K562 (cell line): ENCODE measurements at places on chromosomes 1 and 21. TPM values are rescaled to one million over a fixed set of nuclear protein-coding genes. Genes with fewer than 3 reads are reported as not detected.
A peak's percentile ranks its signal among the peaks of the same experiment; 100 is the strongest.

CCSAP gene
- total RNA-seq, result 10.3 and 10.5 TPM in 2 replicates

NOS1AP gene
- total RNA-seq, result 0.54 and 0.95 TPM in 2 replicates

MEF2D gene
- total RNA-seq, result 13.8 and 19.5 TPM in 2 replicates

TNNI3K gene
- not detected in 2 replicates for total RNA-seq

DHCR24 gene
- 158 and 161 TPM in 2 replicates for total RNA-seq

CASQ1 gene
- total RNA-seq, result not detected in 2 replicates

SPRR2E gene
- total RNA-seq, result not detected in 2 replicates

USH2A gene
- not detected in 2 replicates for total RNA-seq

DNA sequence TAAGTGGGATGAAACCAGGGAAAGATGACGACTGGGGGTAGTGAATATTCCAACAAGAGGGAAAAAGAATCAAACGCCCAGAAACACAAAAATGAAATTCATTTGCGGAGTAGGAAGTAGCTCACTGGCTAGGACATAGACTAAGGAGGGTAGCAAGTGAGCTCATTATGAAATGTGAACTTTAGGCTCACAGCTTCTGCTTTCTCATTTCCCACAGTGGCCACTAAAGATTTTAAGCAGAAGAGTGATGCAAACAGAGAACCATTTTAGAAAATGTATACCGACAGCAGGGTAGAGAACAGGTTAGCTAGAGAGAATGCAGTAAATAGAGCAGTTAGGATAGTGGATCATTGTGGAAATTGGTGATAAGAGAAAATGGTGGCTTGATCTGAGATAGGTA, 3.5 kb downstream of the CD48 start:
- no peaks in the 10 kb centered on the region; the same call in 2 of the 3 replicates for H3K4me1 ChIP-seq
- no peak for DNase-seq
- H3K36me3 ChIP-seq, result no peaks in the 10 kb centered on the region
- H3K4me3 ChIP-seq, result no peak overlapping the region
- peaks cover 24% of the 10 kb centered on the region for H3K27me3 ChIP-seq
- H3K27ac ChIP-seq, result no peak overlapping the region

DNA sequence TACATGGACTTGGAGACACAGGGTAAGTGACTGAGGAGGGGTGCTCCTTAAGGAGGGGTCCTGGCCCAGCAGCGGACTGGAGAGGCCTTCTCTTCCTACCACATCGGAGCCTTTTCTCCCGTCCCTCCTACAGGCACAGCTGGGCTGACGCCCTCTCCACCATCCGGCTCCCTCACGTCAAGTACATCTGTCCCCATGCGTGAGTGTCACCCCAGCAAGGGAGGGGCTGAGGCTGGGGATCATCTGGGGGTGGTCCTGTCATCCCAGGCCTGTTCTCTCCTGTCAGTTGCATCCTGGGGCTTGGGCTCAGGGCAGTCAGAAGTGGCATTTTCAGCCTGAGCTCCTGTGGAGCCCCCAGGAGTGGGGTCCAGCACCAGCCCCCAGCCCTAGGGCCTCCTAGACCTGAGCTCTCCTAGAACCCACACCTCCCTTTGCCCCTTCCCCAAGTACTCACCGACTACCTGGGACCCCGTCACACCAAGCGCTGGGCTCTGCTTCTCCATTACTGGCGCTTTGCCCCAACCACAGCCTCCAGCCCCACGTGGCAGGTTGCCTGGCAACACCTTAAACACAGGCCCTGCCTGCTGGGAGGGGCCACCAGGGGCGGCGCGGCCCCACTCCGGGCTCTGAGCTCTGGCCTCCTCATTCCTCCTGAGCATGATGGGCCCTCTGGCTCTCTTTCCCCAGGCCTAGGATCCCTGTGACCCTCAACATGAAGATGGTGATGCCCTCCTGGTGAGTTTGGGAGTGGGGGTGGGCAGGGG, 2.3 kb downstream of the LYPLA2 start:
- H3K27ac ChIP-seq, result peak overlapping the region; percentile 38; the same call in 2 of the 3 replicates
- H3K27me3 ChIP-seq, result no peaks in the 10 kb centered on the region
- H3K36me3 ChIP-seq, result peaks cover 60% of the 10 kb centered on the region
- no peak overlapping the region for H3K4me3 ChIP-seq
- H3K4me1 ChIP-seq, result peaks cover 52% of the 10 kb centered on the region
- DNase-seq, result peak; percentile 78

DNA sequence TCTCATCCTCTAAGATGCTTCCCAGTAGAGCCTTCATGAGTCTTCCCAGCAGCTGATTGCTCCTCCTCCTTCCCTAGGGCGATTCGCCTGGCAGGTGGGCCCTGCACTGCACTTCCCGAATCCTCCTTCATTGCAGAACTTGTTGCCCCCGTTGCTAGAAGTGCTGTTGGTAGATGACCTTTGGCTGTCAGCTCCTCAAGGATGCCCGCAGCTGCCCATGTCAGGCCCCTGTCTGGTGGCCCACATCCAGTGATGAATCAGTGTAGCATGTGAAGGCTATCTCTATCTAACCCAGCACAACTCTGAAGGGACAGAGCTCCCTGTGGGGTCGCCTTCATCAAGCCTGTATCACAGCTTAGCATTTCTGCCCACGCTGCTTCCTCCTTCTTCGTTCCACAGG, 52.1 kb upstream of the F3 start:
- H3K27ac ChIP-seq, result no peak overlapping the region
- H3K27me3 ChIP-seq, result peaks cover 16% of the 10 kb centered on the region; the same call in 2 of the 3 replicates
- H3K4me3 ChIP-seq, result no peak overlapping the region
- H3K36me3 ChIP-seq, result no peaks in the 10 kb centered on the region
- no peaks in the 10 kb centered on the region for H3K4me1 ChIP-seq
- no peak for DNase-seq

DNA sequence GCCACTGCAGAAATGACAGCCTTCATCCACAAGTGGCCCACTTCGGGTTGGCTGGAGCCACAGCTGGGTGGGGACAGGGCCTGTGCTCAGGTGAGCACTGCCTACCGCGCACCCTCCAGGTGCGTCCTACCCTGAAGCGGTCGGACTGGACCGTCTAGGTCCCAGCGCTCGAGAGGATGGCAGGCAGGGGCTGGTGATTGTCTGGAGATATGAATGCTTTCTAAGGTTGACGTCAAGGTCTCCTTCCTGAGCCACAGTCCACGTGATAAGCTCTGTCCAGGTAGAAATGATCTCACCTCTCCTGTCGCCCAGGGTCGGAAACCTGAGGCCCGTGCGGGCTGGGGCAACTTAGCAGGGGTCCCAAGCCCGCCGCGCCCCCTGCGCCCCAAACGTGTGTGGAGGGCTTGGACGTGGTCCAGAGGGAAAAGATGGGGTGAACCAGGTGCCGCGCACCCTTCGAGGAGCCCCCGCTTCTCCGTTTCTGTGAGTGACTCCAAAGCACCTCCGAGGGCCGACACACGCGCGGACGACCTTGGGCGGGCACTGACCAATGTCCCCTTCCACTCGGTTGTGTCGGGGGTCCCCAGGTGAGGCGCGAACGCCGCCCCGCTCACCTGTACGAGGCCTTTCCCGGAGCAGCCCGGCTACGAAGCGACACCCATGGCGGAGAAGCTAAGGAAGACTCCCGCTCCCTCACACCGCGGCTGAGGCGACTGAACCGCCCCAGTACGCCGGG, 853 bp upstream of the DOP1B start:
- DNase-seq, result no peak
- H3K27ac ChIP-seq, result no peak overlapping the region
- peaks cover 19% of the 10 kb centered on the region for H3K4me1 ChIP-seq
- H3K36me3 ChIP-seq, result no peaks in the 10 kb centered on the region

GRCh38 chr1:230691615-230692014, 22.3 kb downstream of the AGT start:
- no peak overlapping the region for H3K4me3 ChIP-seq
- no peak overlapping the region for H3K27ac ChIP-seq
- no peak for DNase-seq
- no peaks in the 10 kb centered on the region; the same call in 1 of the 2 replicates for H3K4me1 ChIP-seq
- peaks cover 61% of the 10 kb centered on the region for H3K36me3 ChIP-seq

GRCh38 chr1:81974222-81974841, 173.6 kb downstream of the ADGRL2 start:
- no peak overlapping the region for H3K4me3 ChIP-seq
- no peaks in the 10 kb centered on the region for H3K27me3 ChIP-seq

DNA sequence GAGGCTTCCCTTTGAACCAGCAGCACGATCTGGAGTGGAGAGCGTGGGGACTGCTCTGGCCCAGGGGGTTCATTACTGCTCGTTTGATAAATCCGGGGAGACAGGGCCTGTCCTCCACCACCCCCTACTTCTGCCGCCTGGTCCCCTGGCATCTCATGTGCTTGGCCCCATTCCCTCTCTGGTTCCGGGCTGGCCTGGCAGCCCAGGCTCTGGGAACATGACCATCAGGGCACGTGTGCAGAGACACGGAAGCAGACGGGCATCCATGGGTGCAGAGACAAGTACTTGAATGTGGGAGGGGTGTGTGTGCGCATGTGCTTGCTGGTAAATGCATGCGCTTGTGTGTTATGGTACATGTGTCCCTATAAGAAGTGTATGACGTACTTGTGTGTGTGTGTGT, 75.5 kb downstream of the KIRREL1 start:
- no peaks in the 10 kb centered on the region for H3K4me1 ChIP-seq
- no peaks in the 10 kb centered on the region for H3K36me3 ChIP-seq
- peaks cover 5% of the 10 kb centered on the region; the same call in 1 of the 3 replicates for H3K27me3 ChIP-seq
- no peak overlapping the region for H3K4me3 ChIP-seq

GRCh38 chr1:81443288-81443687, 357.4 kb upstream of the ADGRL2 start:
- H3K27ac ChIP-seq, result no peak overlapping the region
- H3K36me3 ChIP-seq, result no peaks in the 10 kb centered on the region
- H3K27me3 ChIP-seq, result no peaks in the 10 kb centered on the region
- DNase-seq, result no peak

DNA sequence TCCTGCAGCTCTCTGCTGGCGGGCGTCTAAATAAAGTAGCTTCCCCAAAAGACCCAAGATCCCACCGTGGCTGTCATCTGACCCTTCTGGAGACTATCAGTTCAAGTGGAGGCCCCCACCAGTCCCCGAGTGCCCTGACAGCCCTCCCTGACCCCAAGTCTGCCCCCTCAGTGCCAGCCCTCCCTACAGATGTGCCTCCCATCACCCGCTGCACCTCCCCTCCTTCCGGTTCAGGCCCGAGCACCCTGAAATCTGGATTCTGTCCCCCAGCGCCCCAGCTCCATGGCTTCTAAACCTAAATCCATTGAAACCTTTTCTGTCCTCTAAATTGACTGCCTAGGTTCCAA, 595 bp downstream of the IL10RB start:
- DNase-seq, result peak; percentile 42
- peaks cover 24% of the 10 kb centered on the region; the same call in 1 of the 3 replicates for H3K36me3 ChIP-seq
- H3K4me1 ChIP-seq, result peaks cover 5% of the 10 kb centered on the region; the same call in 2 of the 3 replicates
- H3K4me3 ChIP-seq, result peak overlapping the region; percentile 93
- no peaks in the 10 kb centered on the region for H3K27me3 ChIP-seq

- no peaks in the 10 kb centered on the region for H3K36me3 ChIP-seq
- H3K27me3 ChIP-seq, result peaks cover 69% of the 10 kb centered on the region
- peak; percentile 79 for DNase-seq
- H3K27ac ChIP-seq, result no peak overlapping the region
- peaks cover 3% of the 10 kb centered on the region; the same call in 1 of the 2 replicates for H3K4me1 ChIP-seq
- no peak overlapping the region for H3K4me3 ChIP-seq
Observed at GRCh38 chr1:205354259-205355074, 2.3 kb downstream of the KLHDC8A start.

DNA sequence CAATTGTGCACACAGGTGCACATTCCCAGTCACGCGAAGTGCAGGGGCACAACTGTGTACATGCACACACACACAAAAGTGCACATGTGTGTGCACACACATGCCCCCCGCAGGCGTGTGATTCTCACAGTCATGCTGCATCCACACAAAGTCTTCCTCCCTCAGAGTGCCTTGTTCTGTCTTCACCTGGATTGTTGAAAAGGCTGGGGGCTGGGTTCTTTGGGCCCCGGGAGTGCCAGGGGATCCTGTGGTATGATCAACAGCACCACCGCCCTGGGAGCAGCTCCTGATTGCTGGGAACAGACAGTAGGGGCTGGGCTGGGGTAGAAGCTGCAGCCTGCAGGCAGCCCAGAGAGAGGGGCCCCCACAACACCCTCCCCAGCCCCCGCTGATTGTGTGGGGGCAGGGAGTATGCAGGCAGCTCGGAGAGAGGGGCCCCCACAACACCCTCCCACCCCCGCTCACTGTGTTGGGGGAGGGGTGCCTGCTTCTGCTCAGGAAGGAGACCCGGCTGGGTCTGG, 3.4 kb downstream of the COL18A1 start:
- H3K36me3 ChIP-seq, result no peaks in the 10 kb centered on the region
- no peaks in the 10 kb centered on the region; the same call in 1 of the 2 replicates for H3K27me3 ChIP-seq
- H3K4me3 ChIP-seq, result no peak overlapping the region
- no peak overlapping the region for H3K27ac ChIP-seq

DNA sequence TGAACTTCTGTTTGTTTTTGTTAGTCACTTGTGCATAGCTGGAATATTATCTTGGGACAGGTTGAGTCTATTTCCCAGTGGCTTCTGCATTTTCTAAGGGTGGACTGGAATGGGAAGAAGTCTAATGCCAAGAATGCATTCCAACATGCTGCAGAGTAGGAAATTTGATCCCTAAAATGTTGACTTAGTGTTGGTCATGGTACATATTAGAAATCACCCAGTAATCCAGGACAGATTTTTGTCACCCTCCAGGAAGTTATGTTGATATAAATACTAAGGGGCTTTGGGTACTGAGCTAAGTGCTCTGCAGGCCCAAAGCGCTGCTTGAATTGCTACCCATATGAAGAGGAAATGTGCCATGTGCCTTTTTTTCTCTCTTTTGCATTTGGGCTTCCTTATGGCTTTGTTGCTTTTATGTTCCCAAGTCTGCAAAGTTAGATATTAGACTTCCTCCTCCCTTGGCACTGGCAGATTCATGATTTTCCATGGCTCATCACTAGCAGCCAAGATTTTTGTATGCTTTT, 10.0 kb downstream of the ARID1A start:
- H3K36me3 ChIP-seq, result peaks cover 85% of the 10 kb centered on the region
- DNase-seq, result no peak
- H3K4me3 ChIP-seq, result no peak overlapping the region
- peak overlapping the region; percentile 40; the same call in 1 of the 3 replicates for H3K27ac ChIP-seq
- no peaks in the 10 kb centered on the region for H3K27me3 ChIP-seq

GRCh38 chr1:16924919-16925477, 3.3 kb downstream of the CROCC start:
- H3K27me3 ChIP-seq, result peaks cover 13% of the 10 kb centered on the region
- H3K27ac ChIP-seq, result no peak overlapping the region
- no peak for DNase-seq

DNA sequence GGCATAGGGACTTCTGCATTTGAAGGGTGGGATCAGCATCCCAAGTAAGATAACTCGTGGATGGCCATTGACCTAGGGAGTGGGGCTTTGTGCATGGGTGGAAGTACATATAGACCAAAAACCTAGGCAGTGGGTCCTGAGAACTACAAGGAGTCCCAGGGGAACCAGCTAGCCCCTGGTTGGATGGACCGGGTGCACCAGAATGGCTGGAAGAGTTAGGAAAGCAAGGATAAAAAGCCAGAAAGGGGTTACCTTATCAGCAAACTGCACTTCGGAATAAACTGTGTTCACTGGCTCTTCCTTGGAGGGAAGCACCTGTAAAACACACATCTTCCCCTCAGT, 26.6 kb upstream of the SLAMF6 start:
- no peaks in the 10 kb centered on the region for H3K36me3 ChIP-seq
- no peaks in the 10 kb centered on the region for H3K27me3 ChIP-seq
- no peak for DNase-seq
- H3K4me3 ChIP-seq, result no peak overlapping the region
- H3K27ac ChIP-seq, result peak overlapping the region; percentile 81; the same call in 1 of the 3 replicates
- H3K4me1 ChIP-seq, result peaks cover 33% of the 10 kb centered on the region
